Astrocyte (in vitro differentiated cells and primary cell): ENCODE measurements at places on chromosomes 7 and 10.

- peak; percentile 87 for DNase-seq
Observed at GRCh38 chr7:116571037-116571436, 46.2 kb downstream of the CAV1 start.

GRCh38 chr10:93131986-93132385 is 58.3 kb downstream of the CYP26A1 start:
- DNase-seq = no peak

DNA sequence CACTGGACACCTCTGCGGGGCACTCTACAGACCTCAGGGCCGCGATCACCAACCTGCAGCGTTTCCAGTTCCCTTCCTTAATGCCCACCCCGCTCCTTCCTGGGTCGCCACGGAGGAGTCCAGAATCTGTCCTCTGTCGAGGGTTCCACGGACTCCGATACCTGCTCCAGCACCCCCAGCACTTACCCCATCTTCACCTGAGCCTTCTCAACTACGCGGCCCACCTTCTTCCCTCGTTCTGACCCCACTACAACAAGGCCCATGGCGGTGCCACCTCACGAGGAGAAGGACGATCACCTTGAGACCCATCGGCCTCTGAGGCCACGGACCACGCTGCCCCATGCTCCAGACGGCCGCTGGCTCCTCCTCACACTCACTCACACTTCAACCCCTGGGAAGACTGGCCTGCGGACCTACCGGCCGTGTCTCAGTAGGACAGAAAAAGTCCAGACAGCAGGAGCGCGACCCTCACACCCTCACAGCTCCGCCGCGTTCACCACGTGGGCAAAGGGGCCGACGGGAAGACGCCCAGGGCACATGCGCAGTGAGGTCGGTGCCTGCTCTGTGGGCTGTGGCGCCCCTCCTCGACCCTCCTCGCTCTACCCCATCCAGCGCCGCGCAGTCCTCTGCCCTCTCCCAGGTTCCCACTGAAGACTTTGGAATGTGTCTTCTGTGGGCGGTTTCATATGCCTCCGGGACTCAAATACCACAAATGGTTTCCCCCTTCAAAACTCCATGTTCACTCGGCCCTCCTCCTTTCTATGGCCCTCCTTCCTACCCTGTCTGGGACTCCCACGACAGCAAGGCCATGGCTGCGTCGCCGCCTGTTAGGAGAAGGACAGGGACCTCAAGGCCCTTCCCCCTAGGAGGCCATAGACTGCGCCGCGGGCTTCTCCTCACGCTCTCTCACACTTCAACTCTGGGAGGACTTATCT is 193.9 kb upstream of the PHF14 start:
- DNase-seq = no peak

DNA sequence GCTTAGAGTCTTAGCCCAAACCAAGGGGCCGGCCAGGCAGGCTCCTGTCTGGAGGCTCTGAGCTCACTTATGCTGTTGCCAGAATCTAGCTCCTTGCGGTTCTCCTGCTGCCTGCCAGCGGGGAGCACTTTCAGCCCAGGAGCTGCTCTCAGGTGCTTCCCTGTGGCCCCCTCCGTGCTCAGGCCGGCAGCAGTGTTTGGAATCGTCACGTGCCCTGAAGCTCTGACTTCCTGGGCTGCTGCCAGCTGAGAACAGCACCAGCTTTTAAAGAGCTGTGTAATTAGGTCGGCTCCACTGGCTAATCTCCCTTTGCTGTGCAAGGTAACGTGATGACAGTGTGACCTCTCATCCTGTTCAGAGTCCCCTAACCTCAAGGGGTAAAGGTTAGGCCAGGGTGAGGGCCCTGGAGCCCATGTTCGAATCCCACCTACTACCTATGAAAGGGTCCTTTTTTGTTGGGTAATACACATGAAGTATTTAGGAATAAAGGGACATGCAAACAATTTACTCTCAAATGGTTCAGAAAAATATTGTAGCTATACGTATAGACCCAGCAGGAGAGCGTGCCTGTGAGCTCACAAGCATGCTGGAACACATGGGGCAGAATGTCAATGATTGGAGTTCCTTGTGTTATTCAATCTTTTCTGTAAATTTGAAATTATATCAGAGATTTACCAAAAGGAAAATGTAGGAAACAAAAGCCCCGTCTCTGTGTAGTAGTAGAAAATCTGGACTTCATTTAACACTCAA is 16.6 kb downstream of the ZNF862 start:
- DNase-seq = peak; percentile 48

- DNase-seq = peak; percentile 31
Observed at GRCh38 chr7:117803476-117803875, 69.8 kb downstream of the CTTNBP2 start.

GRCh38 chr10:97328646-97329453 is 5.7 kb downstream of the FRAT2 start:
- DNase-seq = no peak

GRCh38 chr10:76136961-76137360 is 705.5 kb downstream of the LRMDA start:
- no peak for DNase-seq

DNA sequence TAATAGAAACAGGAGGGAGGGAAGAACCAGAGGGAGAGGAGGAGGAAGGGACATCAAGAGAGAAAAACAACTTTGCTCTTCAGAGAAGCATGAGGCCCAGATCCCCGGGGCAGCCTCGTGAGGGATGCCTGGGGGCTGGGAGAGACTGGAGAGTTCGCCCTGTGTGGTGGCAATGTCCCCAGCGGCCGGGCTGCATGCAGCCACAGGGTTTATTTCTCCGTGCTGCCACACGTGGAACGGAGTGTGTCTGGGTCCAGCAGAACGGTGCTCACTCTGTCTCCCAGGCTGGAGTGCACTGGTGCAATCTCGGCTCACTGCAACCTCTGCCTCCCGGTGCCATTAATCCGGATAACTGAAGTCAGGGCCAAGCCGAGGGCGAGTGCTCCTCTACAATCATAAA is 257.7 kb downstream of the ACTR3B start:
- DNase-seq = no peak

DNA sequence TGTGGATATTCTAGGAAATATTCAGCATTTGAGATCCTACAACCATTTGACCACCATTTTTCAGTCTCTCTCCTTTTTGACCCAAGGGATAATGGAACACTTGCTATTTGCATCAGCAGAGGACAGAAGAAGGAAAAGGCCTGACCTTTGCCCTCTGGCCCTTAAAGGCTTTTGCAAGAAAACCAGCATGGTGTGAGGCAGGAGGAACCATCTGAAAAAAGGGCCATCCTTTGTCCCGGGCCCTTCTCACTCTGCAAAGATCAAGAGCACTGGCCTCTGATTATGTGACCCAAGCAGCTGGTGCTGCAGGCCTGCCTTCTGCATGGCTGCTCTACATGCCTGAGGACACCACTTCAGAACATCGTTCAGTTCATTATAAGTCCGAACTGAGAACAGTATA is 133.3 kb upstream of the STK17A start:
- DNase-seq = no peak

GRCh38 chr10:86401588-86402282 is 35.1 kb upstream of the GRID1 start:
- DNase-seq = no peak

DNA sequence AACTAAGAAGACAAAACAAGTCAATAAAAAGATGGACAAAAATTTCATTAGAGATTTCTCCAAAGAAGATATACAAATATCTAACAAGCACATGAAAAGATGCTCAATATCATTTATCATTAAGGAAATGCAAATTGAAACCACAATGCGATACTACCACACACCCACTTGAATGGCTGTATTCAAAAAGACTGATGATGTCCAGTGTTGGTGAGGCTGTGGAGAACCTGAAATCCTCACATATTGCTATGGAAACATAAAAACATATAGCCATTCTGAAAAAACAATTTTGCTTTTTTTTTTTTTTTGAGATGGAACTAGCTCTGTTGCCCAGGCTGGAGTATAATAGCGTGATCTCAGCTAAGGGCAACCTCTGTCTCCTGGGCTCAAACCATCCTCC is 124.1 kb upstream of the LAMB4 start:
- peak; percentile 59 for DNase-seq

- DNase-seq = no peak
Observed at GRCh38 chr10:3415038-3415736, 242.6 kb upstream of the PITRM1 start.

DNA sequence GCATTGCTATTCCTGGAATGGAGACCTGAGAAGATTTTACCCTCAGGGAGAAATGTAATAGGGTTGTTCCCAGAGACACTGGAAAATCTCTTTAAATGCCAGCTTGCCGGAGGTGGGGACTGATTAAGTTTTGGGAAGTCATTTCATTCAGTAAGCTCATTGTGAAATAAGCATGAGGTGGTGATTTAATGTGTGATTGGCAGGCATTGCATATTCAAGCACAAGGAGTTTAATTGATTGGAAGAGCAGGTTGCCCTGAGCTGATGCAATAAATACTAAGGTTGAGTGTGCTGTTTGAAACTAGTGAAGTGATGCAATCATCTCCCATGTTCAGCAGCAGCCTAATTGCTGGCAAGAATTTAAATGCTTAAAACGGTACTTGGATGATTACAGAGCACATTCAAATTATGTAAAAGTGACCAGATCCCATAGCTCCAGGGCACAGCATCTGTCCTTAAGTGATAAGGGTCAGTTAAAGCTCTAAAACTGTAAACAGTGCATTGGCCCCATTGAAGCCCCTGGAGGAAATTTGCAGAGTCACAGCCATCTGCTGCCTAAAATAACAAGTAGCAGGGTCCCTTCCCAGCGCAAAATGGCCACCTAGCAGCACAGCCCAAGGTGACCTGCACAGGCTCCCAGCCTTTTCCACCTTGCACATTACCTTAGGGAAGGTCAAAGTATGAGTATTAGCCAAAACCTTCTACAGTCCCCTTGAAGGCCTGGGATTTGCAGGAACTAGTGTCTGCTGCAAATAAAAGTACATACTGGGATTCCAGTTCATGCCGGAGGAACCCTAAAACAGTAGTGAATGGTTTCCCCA is 92.1 kb downstream of the CCDC71L start:
- peak; percentile 52 for DNase-seq

DNA sequence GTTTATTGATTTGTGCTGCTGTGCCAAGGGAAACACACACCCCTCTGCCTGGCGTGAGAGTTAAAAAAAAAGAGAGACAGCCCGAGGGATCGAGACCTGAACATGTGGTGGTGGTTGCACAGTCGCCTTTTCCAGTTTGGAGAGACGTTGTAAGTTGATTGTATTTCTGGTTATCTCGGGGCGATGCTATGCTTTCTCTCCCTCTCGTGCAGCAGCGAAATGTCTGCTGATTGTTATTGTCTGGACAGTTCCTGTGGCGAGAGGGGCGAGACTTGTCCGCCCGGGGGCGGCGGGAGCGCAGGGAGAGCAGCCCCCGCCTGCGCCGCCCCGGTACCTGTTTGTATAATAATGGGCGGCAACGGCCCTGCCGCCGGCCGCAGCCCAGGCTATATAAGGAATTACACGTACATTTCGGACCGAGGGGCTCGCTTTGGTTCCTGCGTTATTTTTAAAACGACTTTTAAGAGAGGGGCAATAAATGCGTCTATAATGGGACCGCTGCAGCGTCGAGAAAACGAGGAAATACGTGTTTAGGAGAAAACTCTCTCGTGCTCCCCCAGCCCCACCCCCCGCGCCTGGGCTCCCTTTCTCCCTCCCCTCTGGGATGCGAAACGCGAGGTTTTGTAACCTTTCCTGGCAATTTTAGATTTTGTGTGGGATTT is 1.7 kb downstream of the ZEB1 start:
- peak; percentile 57 for DNase-seq

DNA sequence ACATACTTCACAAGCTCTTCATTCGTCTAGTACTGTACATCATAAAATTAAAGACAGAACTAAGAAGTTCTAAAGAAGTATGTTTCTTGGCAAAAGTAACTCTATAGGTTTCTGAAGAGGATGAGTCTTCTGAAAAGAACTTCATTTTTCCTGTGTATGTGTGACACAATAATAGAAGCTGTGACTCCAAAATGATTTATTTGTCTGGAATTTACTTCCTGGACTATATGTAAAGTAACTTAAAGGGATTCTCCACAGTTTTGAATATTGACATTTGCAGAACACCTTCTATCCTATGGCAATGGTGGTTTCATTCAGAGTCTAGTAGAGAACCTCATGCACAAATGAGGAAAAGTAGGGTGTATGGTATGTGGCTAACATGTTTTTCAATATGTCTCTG is 19.8 kb upstream of the CLDN12 start:
- DNase-seq = peak; percentile 71

GRCh38 chr7:128933180-128933891 is 4.4 kb upstream of the IRF5 start:
- DNase-seq = no peak

DNA sequence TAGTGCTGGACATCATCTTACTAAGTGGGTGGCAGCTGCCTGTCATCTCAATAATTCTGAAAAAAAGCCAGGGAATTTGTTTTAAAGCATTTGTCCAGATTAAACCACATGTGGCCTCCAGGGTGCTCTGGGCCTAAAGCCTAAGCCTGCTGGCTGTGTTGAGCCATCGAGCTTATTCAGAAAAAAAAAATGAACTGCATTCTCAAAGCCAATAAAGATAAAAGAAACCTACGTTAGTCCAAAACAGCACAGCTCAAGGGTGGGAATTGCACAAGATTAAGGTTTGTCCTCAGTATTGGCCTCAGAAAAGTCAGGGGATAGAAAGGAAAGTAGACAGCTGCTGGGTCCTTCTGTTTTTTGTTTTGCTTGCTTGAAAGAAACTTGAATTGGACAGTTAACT is 22.6 kb upstream of the PRTFDC1 start:
- peak; percentile 81 for DNase-seq

- no peak for DNase-seq
Observed at GRCh38 chr10:61119573-61119972, 175.6 kb upstream of the RHOBTB1 start.

GRCh38 chr7:132568962-132569361 is 7.3 kb downstream of the PLXNA4 start:
- DNase-seq = no peak

- DNase-seq = no peak
Observed at GRCh38 chr7:53001221-53001620, 34.2 kb upstream of the POM121L12 start.

GRCh38 chr7:110307776-110308175 is 783.2 kb upstream of the LRRN3 start:
- DNase-seq = no peak

DNA sequence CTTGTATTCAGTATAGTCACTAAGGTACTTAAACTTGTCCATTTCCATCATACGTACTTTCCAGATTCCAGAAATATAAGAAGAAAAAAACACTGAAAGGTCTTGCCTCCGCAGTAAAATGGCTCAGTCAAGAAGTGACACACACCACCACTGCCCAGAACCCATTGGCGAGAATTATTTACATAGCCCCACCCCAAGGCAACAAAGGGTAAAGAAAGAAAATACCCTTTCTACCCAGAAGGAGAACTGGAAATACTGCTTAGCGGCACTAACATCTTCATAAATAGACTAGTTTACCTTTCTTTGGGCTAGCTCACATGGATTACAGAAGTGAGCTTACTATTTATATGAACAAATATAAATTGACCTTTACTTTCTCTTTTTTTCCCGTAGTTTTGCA is 194.0 kb downstream of the PPP1R9A start:
- no peak for DNase-seq

GRCh38 chr7:157715071-157715937 is 378.5 kb downstream of the DNAJB6 start:
- no peak for DNase-seq

GRCh38 chr7:63113713-63114285 is 884.9 kb upstream of the ZNF722 start:
- DNase-seq = no peak
